ENCODE measurements at places on chromosomes 3 and 15.

- no peak for DNase-seq
Measured at GRCh38 chr15:60973637-60974415, 255.3 kb downstream of the RORA start.

- no peak for DNase-seq
Measured at GRCh38 chr15:63764804-63765311, 68.9 kb downstream of the HERC1 start.

- DNase-seq, result no peak
Measured at GRCh38 chr15:67601073-67601472, 58.6 kb downstream of the MAP2K5 start.

GRCh38 chr3:14920536-14920935 lies 26.8 kb upstream of the NR2C2 start:
- DNase-seq, result no peak

- no peak for DNase-seq
Measured at GRCh38 chr3:154013736-154014135, 107.5 kb upstream of the ARHGEF26 start.

GRCh38 chr15:46280762-46281542 lies 646.1 kb downstream of the SQOR start:
- peak; percentile 28 for DNase-seq

DNA sequence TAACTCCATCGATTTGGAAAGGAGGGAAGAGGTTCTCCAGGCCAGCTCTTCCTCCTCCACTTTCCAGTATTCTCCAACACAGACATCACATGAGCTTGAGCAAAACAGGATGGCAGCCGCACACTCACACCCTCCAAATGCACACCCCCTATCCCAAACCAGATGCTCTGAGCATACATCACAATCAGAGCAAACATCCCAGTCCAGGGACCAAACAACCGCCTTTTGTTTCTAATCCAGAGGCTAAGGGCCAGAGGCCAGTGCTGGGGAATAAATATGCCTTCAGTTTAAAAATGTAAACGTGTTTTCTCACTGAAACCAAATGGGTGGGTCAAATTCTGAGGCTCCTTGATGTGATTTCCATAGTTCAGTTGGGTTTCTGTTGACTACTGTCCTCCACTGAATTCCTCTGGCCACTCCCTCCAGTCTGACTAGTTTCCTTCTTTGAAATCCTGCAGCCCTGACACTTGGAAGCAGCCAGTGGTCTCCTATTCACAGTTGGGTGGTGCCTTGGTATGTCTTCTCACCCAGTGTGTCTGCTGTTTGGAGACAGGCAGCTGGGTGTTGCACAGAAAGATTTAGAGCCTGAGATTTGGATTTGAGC lies 19.2 kb upstream of the MFGE8 start:
- DNase-seq, result no peak

All from NCI-H1417 (cell line).